Fibroblast of skin of left quadriceps (primary cell): ENCODE measurements at places on chromosomes 2 and 18.

DNA sequence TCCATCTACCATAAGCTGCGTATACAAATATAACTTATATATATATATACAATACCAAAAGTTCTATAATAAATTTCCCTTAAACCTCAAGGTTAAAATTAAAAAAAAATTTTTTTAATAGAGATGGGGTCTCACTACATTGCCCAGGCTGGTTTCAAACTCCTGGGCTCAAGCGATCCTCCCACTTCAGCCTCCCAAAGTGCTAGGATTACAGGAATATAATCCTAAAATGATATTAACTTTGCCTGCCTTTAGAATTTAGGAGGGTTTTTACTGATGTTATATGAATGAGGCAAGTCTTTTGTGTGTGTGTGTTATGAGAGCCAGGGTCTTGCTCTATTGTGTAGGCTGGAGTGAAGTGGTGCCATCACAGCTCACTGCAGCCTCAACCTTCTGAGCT is 49.2 kb downstream of the HNRNPLL start:
- no peak for DNase-seq

DNA sequence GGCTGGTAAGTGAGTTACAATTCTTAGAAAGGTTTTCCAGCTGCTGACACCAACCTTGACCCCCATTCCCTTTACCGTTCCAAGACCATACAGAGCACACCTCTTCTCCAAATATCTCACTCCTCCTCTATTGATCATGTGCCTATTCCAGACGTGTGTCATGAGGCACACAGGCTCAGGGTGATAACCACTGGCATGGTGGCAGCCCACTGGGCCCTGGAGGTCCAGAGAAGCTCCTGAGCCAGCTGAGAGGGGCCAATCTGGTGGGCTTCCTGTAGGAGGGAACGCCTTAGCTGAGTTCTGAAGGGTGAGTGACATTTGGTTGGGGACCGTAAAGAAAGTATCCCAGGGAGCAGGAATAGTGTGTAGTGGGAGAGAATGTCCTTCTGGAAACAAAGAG is 28.3 kb downstream of the ZAP70 start:
- no peak for DNase-seq

DNA sequence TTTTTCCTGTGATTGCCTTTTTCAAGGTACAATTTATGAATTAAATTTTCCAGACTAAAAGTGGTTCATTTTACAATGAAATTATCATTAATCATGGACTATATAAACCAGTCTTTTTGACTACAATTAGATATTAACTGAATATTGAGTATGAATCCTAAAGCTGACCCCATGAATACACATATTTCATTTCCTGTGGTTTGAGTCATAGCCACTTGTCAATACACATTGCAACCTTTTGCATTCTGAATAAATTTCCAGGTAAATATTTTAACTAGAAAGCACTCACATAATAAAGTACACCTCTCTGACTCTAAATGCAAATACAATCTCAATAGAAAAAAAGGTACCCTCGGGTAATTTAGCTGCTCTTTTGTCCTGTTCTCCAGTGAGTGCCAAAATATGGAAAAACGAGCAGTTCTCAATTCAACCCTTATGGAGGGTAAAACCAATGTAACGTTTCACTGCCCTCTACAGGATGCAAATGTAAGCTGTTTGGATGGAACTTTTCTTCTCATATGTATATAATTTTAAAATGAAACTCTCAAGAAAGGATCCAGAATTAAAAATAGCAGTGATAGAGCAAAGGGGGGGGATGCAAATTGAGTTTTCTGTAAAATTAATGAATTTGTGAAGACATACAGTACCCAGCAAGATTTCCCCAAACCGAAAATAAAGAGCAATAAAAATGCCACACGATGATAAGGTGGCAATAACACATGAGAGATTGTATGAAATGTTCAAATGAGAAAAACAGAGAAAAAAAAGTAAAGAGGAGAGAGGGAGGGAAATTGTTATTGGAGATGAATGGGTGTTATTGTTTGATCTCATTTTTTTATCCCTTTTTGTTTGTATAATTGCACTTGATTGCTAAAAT is 1795.7 kb upstream of the PIK3C3 start:
- DNase-seq = no peak

- peak; percentile 86 for DNase-seq
These were observed 25.7 kb downstream of the MDH1 start for GRCh38 chr2:63614448-63614968.

DNA sequence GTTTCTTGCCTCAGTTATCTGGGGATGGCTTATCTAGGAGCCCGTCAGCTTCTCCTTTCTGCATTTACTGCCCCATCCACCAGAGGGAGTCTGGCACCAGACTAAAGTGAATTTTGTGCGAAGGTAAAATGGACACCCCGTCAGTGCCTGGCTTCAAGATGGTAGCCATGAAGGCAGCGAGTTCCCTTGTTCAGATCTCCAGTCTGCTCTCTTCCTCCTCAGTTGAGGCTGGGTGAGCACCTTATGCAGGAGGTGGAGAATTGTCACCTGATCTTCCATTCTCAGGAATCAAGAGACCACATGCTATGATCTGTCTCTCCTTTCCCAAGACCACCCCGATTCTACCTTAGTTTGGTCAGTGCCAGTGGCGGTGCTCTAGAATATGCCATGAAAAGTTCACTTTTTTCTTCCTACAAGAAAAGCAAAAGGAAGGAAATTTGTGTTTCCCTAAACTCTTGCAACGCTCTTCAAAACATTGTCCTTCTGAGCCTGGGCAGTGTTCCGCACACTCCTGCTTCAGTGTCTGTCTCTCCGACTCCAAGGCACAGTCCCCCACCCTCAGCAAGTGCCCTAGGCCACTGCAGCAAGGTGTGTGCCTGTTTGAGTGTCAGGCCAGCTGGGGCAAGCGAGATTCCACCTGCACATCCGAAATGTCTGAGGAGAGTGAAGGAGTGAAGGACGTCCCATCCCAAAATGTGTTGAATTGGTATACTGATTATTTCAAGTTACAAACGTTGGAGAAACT is 168.6 kb downstream of the SS18 start:
- no peak for DNase-seq

DNA sequence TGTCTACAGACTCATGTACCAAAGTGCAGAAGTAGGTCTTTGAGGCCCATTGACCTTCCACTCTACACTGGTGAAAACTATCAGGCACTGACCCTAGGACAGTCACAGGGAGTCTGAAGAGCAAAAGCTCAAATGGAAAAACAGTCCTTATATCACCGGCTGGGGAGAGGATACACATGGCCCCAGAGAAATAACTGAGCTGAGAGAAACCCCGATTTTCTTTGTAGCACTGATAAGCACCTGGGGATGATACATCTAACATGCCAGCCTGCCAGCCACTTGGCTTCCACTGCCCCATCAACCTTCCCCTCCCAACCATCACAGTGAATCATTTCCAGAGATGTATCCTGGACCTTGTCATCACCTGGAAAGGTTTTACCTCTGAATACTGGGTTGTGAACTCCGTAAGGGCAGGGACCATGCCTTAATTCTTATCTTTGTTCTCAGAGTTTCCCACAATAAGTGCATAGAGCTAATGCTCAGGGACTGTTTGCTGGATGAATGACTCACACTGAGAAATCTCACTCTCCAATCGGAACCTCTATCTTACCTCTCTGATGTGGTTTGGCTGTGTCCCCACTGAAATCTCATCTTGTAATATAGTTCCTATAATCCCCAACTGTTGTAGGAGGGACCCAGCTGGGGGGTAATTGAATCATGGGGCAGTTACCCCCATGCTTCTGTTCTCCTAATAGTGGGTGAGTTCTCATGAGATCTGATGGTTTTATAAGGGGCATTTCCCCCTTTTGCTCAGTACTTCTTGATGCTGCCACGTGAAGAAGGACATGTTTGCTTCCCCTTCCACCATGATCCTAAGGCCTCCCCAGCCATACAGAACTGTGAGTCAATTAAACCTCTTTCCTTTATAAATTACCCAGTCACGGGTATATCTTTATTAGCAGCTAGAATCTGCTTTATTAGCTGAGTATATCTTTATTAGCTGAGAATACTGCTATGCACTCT is 37.1 kb downstream of the EVA1A start:
- peak; percentile 65 for DNase-seq

GRCh38 chr18:32714571-32715148 is 58.2 kb downstream of the KLHL14 start:
- DNase-seq = peak; percentile 37

DNA sequence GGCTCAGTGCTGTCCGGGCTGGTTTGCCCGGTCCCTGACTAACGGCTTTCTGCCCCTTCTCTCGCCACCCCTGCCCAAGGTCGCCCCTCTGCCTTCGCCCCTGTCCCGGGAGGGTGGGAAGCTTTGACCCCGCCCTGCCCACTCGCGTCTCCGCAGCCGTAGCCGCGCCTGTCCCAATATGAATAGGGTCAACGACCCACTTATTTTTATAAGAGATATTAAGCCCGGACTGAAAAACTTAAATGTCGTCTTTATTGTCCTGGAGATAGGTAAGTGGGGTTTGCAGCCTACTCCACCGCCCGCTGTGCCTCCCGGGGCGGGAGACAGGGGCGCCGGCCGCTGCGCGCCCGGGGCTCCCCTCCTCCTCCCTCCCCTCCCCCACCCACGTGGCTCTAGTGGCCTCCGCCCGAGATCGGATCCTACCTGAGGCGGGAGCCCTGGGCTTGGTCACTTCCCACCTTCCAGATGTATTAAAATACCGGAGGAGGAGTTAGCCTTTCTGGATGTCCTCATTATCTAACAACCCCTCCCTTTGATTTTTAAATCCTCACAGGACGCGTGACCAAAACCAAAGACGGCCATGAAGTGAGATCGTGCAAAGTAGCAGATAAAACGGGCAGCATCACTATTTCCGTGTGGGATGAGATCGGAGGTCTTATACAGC is 633 bp downstream of the NABP1 start:
- DNase-seq = no peak

DNA sequence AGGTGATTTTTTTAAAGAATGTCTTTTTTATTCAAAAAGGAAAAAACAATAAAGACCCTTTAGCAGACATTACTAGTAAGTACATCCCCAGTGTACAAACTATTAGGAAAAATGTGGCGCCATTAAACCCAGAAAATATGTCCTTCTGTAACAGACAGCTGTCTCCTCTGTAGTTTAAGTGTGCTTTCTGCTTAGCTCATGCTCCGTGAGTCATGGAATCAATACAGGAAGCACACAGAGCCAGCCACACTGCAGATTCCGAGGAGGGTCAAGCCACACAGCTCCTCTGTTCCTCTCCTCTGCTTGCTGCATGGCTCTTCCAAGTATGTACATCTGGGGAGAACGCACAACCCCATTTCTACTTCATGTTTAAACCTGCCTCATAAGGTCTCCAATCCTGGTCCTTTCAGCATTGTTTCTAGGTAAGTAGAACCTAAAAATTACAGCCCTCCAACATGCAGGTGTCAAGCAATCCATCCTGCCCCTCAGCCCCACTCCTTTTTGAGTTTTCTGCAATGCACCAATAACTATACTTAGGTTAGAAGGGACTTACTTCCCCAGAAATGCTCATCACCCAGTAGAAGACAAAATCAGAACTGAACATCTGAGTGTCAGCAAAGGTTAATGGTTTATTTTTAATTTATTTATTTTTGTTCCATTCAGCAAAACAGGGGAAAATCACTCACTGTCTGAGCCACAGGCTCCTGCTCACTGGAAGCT is 37.5 kb downstream of the ACVR1 start:
- peak; percentile 66 for DNase-seq

DNA sequence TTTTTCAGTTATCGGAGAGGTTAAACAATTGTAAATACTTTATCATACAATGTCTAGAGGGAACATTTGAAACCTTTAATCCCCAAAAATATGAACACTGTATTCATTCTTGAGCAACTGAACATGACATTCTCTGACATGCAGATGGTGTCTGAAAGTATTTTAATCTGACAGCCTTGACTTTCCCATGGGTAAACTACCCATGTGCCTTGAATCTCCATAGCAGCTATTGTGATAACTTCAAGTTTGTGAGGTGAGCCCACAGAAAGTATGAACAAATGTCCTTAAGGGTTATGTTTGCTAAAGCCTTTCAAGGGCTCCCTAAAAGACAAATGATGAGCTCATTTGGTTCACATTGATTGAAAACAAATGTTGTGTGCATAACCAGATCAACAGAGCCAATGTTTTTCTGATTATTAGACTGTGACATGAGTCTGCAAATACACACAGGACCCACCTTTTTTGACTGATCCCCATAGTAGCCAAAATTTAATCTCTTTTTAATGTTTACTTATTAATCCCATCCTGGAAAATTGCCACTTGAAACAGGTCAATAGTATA is 1326.0 kb downstream of the LRP1B start:
- no peak for DNase-seq

DNA sequence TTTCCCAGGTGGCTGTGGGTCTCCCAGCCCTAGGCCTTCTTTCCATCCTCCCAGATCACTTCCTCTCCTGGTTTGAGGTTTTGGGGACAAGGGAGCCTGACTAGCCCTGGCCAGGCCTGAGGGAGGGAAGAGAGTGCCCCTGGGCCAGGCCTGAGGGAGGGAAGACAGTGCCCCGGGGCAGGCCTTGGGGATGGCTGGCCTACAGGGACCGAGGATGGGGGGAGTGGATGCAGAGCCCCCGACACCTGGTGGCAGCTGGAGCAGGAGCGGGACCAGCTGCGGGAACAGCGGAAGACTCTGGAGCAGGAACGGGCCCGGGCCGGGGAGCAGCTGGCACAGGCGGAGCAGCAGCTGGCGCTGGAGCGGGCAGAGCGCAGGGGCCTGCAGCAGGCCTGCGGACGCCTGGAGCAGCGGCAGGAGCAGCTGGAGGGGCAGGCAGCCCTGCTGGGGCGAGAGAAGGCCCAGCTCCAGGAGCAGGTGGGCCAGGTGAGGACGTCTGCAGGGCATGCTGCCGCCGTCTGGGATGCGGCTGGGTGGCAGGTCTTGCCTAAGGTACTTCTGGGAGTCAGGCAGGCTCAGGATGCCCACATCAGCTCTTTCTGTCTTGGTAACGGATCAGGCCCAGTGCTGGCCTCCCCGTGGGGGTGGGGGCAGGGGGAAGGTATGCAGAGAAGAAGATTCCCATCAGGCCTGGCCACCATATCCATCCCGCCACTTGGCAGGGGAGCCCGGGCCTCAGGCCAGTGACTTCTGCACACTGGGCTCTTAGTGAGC is 29.2 kb downstream of the CROCC2 start:
- no peak for DNase-seq

- DNase-seq = no peak
These were observed 18.0 kb downstream of the PAX3 start for GRCh38 chr2:222280795-222281194.

- no peak for DNase-seq
These were observed 48.5 kb downstream of the TMX3 start for GRCh38 chr18:68666381-68666780.

- no peak for DNase-seq
These were observed 85.0 kb downstream of the TTC27 start for GRCh38 chr2:32712870-32713269.

GRCh38 chr2:7950035-7950612 is 731.7 kb upstream of the ID2 start:
- DNase-seq = no peak

GRCh38 chr2:33126552-33126951 is 179.8 kb downstream of the LTBP1 start:
- DNase-seq = no peak

- no peak for DNase-seq
These were observed 29.9 kb downstream of the DAPL1 start for GRCh38 chr2:158825021-158825420.

DNA sequence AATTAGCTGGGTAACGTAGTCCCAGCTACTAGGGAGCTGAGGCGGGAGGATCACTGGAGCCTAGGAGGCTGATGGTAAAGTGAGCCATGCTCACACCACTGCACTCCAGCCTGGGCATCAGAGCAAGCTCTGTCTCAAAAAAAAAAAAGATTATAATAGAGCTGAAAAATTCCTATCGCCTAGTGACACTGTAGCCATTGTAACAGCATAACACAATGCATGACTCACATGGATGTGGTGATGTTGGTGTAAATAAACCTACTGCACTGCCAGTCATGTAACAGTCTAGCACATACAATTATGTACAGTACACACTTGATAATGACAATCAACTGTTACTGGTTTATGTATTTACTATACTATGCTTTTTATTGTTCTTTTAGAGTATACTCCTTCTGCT is 39.6 kb downstream of the MGAT4A start:
- no peak for DNase-seq
